ENCODE measurements at places on chromosomes 1 and 21.
A peak's percentile ranks its signal among the peaks of the same experiment; 100 is the strongest.

GRCh38 chr1:240522122-240522822 is 89.7 kb downstream of the GREM2 start:
- peak; percentile 27 for DNase-seq

DNA sequence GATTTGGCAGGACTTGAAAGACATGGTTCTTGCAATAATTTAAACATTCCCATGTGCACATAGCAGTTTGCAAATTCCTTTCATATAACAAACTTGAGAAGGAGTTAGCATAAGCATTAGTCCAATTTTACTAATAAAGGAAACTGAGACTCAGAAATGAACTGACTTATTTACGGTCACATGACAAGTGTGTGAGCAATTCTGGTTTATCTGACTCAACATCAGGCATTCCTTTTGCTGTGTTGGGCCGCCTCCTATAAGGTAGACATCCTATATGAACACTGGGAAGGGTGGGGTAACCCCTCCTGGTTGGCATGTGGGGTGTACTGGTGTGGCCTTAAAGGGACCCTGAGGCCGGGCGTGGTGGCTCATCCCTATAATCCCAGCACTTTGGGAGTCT is 8.5 kb upstream of the CPT2 start:
- DNase-seq, result no peak

DNA sequence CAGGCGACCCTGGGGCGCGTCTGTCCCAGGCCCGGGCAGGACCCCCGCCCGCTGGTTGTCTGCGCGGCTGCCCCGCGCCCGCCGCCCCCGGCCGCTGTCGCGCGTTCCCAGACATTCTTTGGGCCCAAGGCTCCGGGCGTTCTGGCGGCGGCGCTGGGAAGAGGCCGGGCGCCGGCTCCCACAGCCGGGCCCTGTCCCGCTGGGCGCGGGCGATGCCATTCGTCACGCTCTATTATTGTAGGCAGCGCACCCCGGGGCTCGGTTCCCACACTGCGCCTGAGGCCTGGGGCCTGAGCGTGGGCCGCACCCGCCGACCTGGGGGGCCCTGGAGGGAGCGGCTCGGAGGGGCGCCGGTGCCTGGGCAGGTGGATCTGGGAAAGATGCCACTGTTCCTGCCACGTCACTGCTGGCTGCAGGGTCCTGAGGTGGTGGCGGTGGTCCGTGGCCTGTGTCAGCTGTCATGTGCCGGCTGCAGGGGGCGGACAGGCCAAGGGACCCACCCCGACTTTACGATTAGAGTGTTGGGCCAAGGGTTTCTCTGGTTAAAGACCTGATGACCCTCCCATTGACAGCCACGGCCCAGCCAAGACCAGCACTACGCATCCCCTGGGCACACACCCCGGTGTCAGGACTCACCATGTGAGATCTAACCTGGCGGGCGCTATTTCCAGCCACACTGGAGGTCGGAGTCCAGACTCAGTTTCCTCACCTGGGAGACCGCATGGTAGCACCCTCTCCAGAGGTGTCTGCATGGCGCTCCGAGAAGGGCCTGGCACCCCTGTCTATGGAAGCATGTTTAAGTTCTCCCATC is 55.1 kb upstream of the ADARB1 start:
- no peak for DNase-seq

DNA sequence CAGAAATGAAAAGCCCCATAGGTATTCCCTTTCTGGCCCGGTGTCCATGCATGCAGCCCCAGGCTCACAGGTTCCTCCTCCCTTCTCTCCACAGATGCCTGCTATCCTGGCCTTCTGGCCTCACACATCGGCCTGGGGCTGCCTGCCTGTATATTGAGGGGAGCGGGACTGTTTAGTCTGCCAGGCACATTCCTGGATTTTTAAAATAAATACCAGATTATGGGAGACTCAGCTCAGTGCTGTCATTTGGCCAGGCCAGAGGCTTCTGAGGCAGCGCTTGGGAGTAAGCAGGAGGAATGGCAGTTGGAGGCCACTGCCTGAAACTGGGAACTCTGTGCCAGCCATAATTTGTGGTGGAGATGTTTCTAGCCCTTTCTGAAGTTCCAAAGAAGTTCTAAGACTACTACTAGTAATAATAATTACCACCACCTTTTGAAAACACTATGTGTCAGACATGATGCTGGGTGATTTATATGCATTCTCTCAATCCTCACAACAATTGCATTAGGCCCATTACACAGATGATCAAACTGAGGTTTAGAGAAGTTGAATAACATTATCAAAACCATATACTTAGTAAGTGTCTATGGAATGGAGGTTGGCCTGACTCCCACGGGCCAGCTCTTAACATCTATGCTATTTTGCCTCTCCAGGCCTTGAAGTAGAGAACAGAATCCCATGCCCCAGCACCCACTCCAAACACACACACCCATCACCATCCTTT is 107.6 kb downstream of the PLXNA2 start:
- DNase-seq, result no peak

DNA sequence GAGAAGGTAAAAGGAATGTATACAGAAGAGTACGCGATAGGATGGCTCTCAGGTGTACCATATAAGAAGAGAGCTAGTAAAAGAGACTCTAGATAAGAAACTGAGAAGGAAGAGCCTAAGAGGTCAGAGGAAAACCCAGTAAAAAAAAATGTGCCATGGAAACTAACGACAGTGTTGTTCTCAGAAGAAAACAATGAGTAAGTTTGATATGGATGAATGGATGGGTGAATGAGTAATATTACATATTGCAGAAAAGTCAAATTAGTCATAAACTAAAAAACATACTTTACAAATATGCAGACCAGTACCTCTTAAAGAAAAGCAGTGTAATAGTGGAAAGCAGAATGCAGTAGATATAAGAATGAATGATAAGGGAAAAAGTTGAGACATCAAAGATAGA is 316.2 kb downstream of the HMCN1 start:
- DNase-seq, result no peak

GRCh38 chr1:173020138-173020750 is 30.5 kb downstream of the TNFSF18 start:
- DNase-seq, result no peak

DNA sequence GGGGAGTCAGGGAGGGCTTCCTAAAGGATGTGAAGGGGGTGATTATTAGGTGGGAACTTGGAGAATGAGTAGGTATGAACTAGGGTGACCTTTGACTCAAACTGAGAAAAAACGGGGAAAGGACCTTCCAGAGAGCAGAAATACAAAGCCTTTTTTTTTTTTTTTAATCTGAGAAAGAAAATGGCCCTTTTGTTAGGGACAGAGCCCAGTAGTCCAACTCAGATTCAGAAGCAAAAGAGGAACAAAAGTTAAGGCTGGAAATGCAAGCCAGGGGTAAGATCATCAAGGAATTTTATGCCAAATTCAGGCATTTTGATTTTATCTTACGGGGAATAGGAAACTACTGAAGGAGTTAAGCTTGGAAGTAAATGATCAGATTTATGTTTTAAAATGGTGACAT is 96.0 kb upstream of the SMYD2 start:
- no peak for DNase-seq

DNA sequence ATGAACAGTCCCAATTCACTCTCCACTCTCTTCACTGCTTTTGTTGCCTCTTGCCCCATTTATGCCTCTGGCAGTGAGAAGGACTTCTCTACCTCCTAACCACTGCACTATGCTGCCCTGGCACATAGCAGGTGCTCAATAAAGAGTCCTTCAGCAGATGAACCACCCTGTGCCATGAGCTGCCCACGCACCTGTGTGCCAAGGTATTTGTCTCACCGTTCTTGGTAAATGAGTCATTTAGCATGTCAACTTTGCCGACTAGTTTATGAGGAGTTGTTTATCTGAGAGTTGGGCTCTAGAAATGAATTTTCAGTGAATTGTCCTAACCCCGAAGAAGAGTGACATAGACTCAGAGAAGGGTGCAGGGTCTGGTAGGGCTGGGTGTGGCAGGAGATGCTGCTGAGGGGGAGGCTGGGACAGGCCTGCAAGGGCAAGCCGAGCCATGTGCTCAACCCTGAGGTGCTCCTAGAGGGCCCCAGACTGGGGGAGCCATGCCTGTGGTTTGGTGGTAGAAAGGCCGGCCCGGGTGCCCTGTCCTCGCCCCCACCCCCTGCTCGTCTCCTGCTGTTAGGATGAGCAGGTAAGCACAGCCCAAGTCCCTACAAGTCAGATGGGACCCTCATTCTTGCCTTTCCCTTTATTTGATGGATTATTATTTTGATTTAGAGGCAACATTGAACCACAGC is 654.5 kb downstream of the MATN1 start:
- DNase-seq, result no peak

GRCh38 chr1:1895456-1896336 is 4.8 kb upstream of the GNB1 start:
- DNase-seq, result no peak

GRCh38 chr1:217214551-217214950 is 416.3 kb downstream of the GPATCH2 start:
- DNase-seq, result no peak

DNA sequence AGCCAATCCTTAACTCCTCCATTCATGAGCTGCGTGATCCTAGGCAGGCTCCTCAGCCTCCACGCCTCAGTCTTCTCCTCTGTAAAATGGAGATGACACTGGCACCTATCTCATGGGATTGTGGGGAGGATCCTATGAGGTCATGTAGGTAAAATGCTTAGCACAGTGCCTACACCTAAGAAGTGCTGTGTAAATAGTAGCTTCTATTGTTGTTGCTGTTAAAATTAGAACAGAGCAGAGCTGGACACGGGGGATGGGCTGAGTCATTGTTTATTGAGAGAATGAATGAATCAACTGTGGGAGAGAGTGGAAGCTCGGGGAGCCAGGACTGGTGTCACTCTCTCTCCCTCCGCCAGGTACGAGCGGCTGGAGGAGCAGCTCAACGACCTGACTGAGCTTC is 43.0 kb downstream of the TMCC2 start:
- DNase-seq, result no peak

DNA sequence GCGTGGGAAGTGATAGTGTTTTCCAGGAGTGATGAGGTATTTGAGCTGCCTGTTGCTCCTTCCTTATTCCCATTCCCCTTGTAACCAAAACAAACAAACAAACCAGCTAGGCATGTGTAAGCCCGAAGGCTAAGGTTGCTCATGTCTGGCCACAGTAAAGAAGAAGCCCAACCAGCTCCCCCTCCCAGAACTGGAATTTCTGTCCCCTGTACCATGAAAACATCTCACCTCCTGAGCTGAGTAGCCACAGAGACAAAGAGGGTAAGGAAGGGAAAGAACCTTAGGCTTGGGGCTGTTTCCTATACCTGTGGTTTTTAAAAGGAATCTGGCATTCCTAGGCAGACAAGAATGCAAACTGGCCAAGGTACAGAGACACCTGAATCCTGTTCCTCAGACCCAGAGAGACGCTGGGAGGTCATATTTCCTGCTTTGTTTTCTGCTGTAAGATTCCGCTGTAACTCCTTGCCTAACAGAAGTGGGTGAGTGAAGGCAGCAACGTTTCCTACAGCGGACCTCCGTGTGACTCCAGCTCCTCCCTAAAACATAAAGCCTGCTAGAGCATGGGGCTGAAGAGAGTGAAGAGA is 41.7 kb upstream of the RAB4A start:
- DNase-seq, result no peak

DNA sequence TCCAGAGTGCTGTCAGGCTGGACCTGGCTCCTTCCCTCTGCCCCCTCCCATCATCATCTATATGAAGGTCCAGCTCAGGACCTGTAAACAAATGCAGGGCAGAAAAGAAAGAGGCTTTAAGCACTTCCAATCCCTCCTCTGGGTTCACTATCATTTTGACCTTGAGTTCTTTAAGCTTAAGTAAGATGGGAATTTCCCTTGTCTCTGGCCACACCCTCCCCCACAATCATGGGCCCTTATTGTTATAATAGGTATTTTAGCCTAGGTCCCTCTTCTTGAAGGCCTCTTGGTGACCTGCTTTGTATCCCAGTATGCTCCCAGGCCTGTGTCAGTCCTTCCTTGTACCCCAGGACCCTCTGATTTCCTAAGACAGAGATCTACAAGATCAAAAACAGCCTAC is 45.1 kb upstream of the EPS15 start:
- DNase-seq, result no peak

DNA sequence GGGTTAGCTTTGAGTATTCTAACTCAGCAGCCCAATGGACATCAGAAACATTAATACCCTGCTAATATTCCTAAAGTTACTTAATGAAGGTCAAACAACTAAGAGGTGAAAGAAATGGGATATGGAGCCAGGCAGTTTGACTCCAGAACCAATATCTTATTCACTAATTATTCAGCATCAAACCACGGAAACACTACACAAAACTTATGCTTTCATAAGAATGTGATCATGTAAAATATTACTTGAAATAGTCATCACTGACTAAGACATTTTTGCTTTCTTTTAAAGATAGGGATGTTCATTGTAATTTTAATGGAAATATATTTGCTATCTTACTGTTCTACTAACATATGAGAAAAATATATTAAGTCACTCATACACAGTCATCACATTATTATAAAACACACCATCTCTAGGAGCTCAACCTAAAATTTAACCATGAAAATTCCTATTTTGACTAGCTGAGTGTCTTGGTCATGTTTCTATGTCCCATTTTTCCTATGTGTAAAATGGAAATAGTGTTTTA is 240.9 kb downstream of the KCTD3 start:
- no peak for DNase-seq

GRCh38 chr1:184646824-184647223 is 107.8 kb downstream of the EDEM3 start:
- DNase-seq, result no peak

DNA sequence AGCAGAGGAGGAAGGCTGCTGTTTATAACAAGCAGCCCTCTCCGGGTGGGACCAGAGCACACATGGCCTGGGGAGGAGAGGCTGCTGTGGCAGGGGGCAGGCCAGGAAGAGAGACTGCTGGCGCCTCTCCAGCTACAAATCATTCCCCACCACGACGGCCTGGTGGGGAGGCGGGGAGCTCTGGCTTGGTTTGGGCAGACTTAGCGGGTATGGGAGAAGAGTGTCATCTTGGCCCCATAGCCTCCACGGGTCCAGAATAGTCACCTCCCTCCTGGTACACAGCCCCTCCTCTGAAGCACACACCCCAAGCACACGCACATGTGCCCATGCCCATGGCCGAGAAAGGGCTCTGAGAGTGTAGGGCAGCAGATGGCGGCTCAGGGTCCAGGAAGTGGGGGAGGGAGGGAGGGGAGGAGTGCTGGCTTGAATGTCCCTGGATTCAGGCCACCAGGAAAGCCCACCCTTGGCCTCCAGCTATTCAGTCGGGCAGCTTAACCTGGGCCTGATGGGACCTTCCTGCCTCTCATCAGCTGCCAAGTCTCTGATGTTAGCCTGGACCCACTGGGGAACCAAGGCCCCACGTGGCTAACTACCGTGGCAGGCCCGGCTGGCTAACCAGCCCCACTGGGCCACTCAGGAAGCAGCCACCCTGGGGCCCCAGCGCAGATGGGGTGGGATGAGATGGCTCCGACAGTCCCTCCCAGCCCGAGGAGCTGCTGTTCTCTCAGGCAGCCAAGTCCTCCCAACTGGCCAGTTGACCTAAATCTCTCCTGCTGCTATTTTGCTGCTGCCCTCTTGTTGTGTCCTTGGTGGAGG is 10.9 kb downstream of the LRP8 start:
- DNase-seq, result peak; percentile 11

- no peak for DNase-seq
Observed at GRCh38 chr1:17873007-17873675, 118.0 kb downstream of the ACTL8 start.

Measured in mucosa of descending colon (tissue), 3 donors.